ENCODE measurements at places on chromosomes 6 and 20.

DNA sequence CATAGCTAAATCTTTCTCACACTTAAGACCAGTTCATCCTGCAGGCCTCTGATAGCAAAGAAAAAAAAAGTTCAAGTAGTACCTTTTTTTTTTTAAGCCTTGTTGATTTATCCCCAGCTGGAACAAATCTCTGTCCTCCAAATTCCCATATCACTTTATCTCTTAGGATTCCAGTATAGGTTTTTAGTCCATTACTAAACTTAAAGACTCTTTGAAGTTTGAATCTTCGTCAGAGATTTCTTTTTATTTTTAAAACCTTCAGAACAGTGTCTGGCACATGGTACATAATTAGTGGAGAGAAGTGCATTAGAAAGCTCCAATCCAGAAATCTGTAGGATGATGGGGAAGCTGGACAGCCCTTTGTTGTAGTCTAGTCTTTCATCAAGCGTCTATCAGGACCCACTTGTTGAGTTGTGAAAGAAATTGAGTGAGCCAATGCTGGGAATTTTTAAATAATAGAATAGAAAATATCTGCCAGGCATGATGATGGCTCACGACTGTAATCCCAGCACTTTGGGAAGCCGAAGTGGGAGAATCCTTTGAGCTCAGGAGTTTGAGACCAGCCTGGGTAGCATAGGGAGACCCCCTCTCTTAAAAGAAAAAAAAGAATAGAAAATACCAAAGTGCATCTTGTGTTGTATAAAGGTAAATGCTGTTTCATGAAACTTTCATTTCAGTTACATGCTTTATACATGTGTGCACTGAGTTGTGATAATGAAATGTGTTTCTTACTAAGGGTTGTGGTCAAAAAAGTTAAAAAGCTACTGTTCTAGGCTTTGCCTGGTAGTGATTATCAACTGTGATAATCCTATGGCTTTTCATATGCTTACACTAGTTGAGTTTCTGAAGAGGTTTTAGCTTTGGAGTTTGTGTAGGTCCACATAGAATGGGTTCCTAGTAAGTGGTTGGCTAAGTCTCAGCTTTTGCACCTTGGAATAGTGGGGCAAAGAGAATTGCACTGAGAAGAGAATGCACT is 3.2 kb downstream of the NFYA start:
- no peak for DNase-seq

DNA sequence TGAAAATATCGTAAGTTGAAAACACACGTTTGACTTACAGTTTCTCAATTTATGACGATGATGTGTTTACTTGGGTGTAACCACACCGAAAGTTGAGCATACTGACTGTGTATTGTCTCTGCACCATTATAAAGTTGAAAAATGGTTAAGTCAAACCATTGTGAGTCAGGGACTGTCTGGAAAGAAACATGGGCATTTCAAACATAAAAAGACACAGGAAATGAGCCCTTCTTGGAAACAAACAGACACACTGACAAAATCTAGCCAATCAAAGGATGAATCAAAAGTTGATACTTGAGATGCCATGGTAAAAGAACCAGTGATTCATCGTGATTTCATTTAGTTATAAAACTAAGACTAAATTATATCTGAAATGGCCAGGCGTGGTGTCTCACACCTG is 5.3 kb downstream of the POPDC3 start:
- no peak for DNase-seq

- no peak for DNase-seq
Observed at GRCh38 chr6:20893412-20893811, 359.2 kb downstream of the CDKAL1 start.

DNA sequence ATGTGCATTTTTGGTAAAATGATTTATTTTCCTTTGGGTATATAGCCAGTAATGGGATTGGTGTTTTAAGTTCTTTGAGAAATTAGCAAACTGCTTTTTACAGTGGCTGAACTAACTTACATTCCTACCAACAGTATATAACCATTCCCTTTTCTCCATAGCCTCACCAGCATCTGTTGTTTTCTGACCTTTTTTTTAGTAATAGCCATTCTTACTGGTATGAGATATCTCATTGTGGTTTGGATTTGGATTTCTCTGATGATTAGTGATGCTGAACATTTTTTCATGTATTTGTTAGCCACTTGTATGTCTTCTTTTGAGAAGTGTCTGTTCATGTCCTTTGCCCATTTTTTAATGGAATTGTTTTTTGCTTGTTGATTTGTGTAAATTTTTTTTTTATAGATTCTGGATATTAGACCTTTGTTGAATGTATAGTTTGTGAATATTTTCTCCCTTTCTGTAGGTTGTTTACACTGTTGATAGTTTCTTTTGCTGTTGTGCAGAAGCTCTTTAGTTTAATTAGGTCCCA is 42.3 kb downstream of the STK4 start:
- DNase-seq, result no peak

GRCh38 chr6:53605543-53606235 is 59.9 kb downstream of the KLHL31 start:
- no peak for DNase-seq

DNA sequence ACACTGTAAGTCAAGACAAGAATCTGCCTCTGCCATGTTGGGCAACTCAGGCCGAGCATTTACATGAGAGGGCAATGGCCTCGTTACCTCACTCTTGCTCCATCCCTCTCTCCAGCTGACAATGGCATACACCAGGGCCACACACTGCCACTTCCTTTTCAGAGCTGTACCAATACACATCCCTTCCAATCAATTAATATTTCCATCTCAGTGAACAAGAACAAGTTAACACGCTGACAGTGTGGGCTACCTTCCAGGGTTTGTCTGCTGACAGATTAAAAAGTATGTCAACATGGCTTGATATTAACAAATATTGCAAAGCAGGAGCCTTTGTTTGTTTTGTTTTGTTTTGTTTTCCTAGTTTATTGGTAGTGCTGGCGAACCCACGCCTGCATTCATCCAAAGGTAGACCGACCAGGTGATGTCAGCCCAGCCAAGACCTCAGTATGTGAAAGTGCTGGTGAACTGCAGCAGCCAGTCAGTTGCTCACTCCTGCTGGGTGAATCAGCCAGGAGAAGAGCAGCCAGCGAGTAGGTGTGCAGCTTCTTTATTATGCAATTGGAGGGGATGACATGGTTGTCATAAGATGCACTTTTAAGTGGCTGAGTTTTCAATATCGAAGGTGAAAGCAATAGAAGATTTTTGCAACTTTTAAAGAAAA is 487.3 kb upstream of the JARID2 start:
- DNase-seq, result no peak

DNA sequence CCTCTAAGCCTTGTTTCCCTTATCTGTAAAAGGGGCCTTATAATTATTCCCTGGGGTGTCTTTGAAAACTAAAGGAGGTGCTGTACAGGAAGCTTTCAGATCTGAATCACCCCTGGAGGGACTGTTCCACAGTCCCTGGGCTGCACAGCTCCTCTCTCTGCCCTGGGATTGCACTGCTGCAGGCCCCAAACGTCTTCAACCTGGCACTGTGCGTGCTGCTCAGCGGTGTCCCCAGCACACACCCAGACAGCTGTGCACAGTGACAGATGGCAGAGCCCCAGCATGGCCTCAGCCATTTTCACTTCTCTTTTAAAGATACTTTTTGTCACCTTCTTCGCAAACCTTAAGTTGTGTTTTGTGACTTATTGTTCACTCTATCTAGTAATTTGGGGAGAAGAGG is 50.7 kb upstream of the INSM1 start:
- peak; percentile 23 for DNase-seq

- no peak for DNase-seq
Observed at GRCh38 chr6:24225838-24226237, 99.8 kb downstream of the NRSN1 start.

- no peak for DNase-seq
Observed at GRCh38 chr20:52193133-52193532, 1.6 kb upstream of the ZFP64 start.

- DNase-seq, result no peak
Observed at GRCh38 chr20:62370115-62370806, 3.1 kb upstream of the LAMA5 start.

- no peak for DNase-seq
Observed at GRCh38 chr6:143167224-143167623, 106.5 kb downstream of the AIG1 start.

DNA sequence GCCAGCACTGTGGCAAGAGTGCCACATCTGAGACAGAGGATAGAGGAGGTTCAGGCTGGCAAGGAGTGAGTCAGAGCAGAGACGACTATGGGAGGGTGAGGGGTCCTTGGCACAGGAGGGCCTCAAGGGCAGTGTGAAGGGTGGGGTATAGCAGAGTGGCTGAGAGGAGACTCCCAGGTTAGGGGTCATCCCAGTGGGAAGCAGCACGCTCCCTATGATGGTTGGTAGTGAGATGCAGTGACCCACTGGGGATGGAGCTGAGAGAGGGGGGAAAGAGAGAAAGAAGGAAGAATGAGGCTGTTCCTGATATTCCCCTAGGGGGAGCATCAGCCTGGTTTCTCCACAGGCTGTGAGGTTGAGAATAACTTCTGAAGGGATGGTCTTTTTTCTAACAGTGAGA is 97.3 kb downstream of the INSM1 start:
- DNase-seq, result no peak

GRCh38 chr6:12717356-12717755 is 789 bp downstream of the PHACTR1 start:
- no peak for DNase-seq

GRCh38 chr6:135021310-135022049 is 33.1 kb downstream of the HBS1L start:
- DNase-seq, result no peak
